CD4-positive, CD25-positive, alpha-beta regulatory T cell (primary cell): ENCODE measurements at places on chromosomes 2 and 18. TPM values are rescaled to one million over a fixed set of nuclear protein-coding genes. Genes with fewer than 3 reads are reported as not detected.

DNA sequence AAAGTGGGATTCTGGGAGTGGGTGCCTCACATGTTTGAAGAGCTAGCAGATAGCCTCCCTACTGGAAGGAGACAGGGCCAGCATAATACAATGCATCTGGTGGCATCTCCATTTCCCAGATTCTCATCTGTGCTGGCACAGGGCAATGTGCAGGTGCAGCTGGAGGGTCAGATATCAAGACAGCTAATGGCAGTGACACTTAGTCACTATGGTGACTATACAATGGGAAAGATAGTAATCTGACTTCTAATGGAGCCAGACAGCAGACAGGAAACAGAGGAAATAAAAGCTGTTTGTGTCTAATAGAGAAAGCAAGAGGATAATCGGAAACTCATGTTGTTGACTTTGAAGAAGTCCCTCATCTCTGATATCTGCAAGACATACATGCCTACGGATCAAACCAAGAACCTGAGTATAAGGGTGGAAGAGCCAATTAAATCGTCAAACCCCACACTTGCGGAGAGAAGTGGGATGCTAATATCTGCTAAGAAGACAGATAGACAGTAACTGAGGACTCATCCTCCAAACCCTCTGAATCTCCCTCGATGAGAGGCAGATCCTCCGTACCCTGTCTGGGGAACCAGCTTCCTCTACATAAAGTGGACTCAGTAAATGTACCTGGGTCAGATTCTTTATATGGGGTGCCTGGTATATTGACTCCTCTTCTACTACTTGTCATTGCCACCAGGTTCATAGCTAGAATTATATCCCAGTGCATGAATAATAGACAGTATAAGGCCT lies 692.7 kb downstream of the SOCS6 start:
- no peak for DNase-seq

The TPO gene
- polyA plus RNA-seq: 0.57 TPM

The GPBAR1 gene
- polyA plus RNA-seq: not detected

DNA sequence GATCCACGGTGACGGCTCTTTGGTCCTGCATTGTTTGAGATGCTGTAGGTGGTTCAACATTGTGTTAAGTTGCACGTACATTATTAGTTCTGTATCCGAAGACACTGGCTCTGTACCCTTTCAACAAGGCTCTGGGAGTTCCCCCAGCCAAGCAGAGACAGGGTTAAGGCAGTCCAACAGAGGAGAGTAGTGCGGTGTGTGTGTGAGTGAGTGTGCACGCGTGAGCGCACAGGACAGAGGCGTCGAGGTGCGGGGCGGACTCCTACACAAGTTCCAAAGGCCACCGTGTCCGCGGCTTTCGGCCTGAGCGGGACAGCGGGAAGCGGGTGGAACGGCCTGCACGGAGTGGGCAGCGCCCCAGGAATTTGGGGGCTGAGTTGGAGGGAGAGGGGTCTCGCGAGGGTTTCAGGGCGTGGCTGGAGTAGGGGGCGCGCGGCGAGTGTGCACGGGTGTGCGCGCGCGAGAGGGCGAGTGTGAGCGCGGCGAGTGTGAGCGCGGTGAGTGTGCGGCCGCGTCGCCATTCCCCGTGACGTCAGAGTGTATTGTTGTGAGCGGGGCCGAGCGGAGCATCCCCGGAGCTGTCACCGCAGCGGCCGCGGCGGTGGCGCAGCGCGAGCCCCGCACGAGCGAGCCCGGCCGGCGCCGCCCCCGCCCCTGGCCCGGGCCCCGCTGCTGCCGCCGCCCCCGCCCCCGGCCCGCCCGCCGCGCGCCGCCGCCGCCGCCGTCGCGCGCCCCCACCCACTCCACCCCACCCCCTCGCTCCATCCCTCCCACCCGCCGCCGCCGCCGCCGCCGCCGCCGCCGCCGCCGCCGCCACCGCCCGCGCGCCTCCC lies at the start of gene ASXL3:
Gene ASXL3, plus strand, starts transcription at position 535 of the 833 bp plus-strand sequence. CDS start 413 bp downstream, outside the sequence.
- DNase-seq: no peak

- no peak for DNase-seq
These were observed 28.9 kb upstream of the TMEM214 start for GRCh38 chr2:27003857-27004256.

DNA sequence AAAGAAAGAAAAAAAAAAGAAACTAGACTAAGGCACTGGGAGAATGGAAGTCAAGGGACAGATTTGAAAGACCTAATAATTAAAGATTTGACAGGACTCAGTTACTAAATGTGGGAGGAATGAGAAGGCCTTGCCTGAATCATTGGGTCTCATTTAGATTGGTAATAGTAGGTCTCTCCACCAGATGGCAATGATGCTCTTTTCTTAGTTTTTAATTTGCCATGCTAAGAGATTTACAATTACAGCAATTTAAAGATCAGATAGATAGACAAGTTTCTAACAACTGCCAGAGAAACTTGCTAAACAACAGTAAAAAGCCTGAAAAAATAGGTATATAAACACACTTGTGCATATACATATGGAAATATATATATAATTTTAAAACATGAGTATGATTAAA lies 153.0 kb downstream of the TMEM247 start:
- peak; percentile 58 for DNase-seq

DNA sequence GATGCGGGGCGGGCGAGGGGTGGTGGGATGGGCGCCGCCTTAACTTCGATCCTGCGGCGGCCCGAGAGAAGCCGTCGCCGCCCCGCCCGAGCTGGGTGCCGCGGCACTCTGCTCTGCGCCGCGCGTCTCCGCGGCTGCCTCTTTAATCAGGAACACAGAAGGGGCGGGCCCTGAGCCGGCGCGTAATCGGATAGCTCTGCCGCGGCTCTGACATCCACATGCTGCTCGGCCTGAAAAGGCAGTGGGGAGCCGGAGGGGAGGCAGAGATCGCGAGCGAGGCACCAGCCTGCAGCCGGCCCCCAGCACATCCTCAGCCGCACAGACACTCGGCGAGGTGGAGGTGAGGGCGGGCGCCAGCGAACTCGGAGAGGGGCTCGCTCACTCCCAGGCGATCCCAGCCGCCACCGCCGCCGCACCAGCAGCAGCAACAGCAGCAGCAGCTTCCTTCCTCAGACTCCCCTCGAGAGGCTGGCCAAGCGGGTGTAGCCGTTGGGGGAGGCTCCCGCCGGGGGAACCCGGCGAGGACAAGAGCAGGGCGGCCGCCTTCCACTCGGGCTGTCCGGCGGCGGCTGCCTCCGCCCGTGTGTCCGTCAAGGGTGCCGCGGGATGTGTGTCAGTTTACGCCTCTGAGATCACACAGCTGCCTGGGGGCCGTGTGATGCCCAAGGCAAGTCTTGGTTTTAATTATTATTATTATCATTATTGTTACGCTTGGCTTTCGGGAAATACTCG lies at the start of gene NRP2:
Gene NRP2, plus strand, starts transcription at position 263 of the 732 bp plus-strand sequence. CDS start 790 bp downstream, outside the sequence.
- DNase-seq: peak; percentile 64

The ATOH8 gene
- not detected for polyA plus RNA-seq

The RUFY4 gene
- not detected for polyA plus RNA-seq

GRCh38 chr2:240999873-241000541 lies 1.6 kb downstream of the SNED1 start:
- DNase-seq: no peak

- DNase-seq: no peak
These were observed 79.1 kb downstream of the TTC27 start for GRCh38 chr2:32706815-32707579.

- DNase-seq: no peak
These were observed 87.8 kb downstream of the PDE11A start for GRCh38 chr2:177984749-177985148.

The TNFRSF11A gene
- polyA plus RNA-seq: 0.93 TPM

The RBM45 gene
- polyA plus RNA-seq: 10.8 TPM

The PTH2R gene
- not detected for polyA plus RNA-seq

- DNase-seq: no peak
These were observed 16.9 kb upstream of the KCNG3 start for GRCh38 chr2:42510608-42511243.

DNA sequence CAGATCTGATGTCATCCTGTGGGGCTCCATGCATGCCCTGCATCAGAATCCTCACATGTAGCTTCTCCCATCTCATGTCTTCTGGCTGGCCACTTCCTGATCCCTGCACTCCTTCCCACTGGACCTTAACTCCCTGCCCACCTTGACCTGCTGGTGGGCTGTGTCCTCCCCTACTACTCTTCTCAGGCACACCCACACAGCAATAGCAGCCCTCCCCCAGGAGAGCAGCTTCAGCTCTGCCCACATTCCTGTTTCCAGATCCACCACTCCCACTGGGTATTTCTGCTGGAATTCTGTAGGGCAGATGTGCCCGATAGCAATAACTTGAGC lies 137.0 kb upstream of the HS6ST1 start:
- no peak for DNase-seq

The POMC gene
- polyA plus RNA-seq: 8.2 TPM

The CHRNA1 gene
- polyA plus RNA-seq: 0.68 TPM

DNA sequence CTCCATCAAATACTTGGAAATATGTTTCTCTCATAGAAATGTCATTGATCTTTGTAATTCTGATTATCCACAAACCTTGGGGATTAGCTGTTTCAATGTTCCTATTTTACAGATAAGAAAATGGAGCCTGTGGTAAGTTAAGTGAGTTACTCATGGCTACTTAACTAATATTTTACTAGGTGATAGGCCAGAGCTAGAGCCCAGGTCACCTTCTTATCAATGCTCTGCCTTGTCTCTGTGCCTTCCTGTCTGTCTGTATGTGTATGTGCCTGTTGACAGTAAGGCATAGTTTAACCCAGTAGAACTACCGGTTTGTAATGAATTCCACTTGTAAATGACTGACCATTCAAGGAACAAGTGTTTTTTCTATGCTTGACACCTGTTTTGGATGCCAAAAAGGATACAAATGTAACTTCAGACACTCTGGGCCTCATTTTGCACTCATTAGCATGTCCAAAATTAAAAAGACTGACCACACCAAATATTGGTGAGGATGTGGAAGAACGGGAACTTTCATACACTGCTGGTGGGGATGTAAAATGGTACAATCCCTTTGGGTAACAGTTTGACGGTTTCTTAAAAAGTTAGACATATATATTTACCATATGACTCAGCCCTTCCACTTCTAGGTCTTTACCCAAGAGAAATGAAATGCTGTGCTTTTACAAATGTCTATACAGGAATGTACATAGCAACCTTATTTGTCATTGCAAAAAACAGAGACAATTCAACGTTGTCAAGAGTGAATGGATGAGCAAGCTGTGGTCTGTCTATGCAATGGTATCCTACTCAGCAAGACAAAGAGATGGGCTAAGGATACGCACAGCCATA lies 19.6 kb upstream of the IL1A start:
- no peak for DNase-seq

DNA sequence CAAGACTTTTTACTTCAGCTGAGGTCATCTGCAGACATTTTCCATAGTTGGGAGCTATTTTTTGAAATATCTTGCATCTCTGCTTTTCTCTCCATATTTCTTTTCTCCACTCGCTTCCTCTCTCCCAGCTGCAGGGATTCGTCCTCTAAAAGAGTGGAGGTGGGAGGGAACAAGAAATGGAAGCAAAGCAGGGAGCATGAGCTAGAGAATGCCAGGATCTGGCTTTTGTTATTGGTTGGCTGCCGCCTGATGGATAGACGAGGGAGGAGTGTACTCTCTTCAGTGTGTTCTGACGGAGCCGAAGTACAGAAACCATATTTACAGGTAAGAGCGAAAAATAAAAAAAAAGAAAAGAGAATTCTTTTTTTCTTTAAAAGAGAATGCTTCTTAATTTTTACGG lies at the start of gene CSRNP3:
Gene CSRNP3, plus strand, starts transcription at position 282 of the 400 bp plus-strand sequence. CDS start 125,368 bp downstream, outside the sequence.
- DNase-seq: no peak

The CCDC195 gene
- not detected for polyA plus RNA-seq

The VSNL1 gene
- not detected for polyA plus RNA-seq

The GPR55 gene
- 3.5 TPM for polyA plus RNA-seq

DNA sequence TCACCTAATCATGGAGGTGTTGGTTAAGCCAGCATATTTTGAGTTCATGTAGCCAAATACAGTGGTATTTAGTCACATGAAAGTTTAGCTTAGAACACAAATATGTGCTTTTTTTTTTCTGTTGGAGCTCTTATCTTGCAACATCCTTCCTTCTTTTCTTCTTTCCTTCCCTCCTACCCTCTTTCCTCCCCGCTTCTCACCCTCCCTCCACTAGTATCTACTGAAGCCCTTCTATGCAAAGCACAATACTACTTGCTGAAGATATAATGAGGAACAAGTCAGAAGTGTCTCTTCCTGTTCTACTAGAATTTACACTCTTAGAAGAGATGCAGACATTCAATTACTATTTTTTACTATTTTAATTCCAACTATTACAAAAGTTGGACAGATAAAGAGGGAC lies 105.0 kb upstream of the ITGA4 start:
- no peak for DNase-seq

GRCh38 chr2:138633049-138633448 lies 131.5 kb downstream of the SPOPL start:
- no peak for DNase-seq

- no peak for DNase-seq
These were observed 88.4 kb downstream of the DSEL start for GRCh38 chr18:67428158-67428557.

DNA sequence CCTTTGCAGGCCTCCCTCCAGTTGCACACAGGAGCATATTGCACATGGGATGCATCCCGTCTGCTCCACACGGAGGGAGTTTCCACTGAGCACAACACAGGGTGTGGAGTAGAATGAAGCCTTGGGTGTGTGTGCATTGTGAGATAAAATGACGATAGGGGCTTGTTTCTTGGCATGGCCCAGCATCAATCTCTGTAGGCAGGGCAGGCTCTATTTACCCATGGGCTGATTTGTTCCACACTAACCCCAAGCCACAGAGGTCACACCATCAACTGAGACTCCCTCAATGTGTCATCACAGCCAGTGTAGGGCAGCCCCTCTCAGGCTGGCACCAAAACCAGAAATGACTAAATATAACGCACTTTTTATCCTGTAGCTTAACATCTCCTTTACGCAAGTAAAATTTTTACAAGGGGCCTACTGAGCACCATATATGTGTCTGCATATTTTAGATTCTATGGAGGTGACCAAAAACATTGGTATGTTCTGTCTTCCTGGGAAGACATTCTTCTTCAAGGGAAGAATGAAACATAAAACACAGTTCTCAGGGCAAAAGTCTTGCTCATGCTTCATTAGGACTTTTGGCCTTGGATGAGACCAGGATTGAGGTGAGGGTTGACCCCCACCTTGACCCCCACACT lies 2.7 kb upstream of the GKN1 start:
- no peak for DNase-seq

- no peak for DNase-seq
These were observed 799.4 kb downstream of the CNTNAP5 start for GRCh38 chr2:124824441-124824840.

DNA sequence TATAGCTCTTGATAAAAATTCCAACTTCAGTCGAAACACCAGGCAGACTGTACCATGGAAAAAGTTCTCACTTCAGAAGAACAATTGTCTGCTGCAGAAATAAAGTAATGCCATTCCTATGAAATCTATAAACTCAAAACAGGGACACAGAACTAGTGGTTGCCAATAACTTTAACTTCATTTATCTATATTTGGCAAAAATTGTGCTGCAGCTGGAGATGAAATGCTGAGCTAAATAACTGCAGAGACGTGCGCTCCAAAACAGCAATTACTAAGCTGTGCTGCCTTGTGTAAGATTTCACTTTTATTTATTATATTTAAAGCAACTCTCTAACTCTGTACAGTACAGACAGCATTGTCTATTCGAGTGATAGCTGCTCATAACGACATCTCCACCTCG lies 540.1 kb upstream of the ID2 start:
- no peak for DNase-seq

- no peak for DNase-seq
These were observed 2.3 kb upstream of the PLEKHH2 start for GRCh38 chr2:43634604-43635306.

GRCh38 chr2:31233231-31233630 lies 721 bp upstream of the EHD3 start:
- DNase-seq: no peak

GRCh38 chr2:152367547-152368390 lies 32.8 kb downstream of the FMNL2 start:
- no peak for DNase-seq

GRCh38 chr18:70075906-70076305 lies 128.2 kb upstream of the CD226 start:
- no peak for DNase-seq

The SERPINB11 gene
- polyA plus RNA-seq: not detected

The L3MBTL4 gene
- polyA plus RNA-seq: not detected
